ENCODE measurements at places on chromosomes 12 and 14.

DNA sequence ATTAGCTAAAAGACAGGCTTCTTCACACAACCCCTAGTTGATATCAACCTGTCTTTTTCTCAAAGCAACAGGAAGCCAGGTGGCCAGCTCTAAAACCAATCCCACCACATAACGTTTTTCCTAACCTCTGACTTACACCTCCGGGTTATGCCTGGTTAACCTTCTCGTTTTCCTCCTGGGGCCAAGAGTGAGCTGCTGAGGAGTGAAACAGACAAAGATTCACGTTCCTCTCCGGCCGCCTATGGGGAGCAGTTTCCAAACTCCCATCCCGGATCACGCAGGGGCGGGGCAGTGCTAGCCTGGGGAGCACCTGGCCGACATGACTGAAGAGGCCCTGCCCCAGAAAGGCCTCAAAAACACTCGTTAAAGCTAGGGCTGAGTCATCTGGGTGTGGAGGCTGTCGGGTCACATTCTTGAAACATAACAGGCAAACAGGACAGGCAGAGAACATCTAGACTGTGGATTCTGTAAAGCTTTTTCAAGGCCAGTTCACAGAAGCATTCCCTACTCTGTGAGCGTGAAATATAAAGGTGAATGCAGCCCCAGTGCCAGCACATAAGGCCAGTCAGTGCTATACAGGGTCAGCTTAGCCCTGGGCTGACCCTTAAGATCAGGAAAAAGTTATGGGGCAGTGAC, 25.9 kb upstream of the LGALS3 start:
- DNase-seq, result peak; percentile 48

DNA sequence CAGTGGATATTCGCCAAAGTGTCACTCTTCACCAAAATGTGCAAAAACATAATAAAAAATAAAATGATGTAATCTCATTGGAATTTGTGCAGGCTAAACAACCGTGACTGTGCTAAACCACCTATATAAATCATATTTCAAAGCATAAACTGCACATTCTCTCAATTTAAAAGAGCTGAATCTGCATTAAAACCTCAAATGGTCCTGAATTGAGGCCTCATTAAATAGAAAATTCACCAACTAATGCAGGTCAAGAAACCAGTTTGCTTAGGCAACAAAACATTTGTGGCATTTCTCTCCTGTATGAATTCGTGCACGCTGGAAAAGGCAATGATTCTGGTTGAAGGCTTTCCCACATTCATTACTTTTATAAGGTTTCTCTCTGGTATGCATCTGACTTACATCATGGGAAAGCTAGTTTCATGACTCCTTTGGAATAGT, 80.1 kb upstream of the IFNG-AS1 start:
- DNase-seq, result no peak

DNA sequence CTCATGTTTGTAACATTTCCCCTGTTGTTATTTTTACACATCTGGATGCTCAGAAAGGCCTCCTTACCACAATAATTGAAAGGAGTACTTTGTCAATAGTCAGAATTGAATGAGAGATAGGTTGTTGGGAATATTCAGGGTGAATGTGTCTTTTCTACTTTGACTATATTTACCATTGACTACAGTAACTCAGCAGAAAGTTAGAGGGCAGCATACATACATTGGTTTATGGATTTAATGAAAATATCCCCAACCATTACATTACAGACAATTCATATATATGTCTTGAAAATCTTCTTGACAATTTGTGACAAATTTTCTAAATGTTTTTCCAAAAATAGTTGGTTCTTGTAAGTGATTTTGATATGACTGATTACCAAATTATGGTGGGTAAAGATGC, 97.7 kb downstream of the NTS start:
- no peak for DNase-seq

- DNase-seq, result no peak
These were observed 141.0 kb downstream of the ZFP36L1 start for GRCh38 chr14:68651652-68652432.

DNA sequence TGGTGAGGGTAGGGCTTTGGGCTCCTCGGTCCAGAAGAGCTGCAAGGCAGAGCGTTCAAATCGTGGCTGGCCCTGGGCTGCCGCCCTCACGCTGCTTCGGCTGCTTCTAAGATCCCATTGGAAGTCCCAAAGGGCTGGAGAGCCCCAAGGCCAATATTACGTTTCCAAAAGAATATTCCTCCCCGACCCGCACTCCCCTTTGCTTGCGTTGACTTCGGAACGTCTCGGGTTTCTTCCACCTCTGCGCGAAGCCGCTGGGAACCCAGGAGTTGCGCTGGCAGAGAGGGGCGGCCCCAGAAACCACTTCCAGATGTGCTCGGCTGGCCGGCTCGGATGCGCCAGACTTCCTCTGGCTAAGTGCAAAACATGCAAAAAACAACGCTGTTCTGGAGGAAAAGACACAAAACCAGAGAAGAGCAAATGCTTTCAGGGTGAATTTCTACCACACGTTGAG, at the start of gene GLT8D2:
Gene GLT8D2, minus strand, starts transcription at position 285 of the 454 bp plus-strand sequence. CDS start 30,539 bp downstream, outside the sequence.
- DNase-seq, result no peak

- DNase-seq, result no peak
These were observed 264.8 kb downstream of the PDZRN4 start for GRCh38 chr12:41452838-41453407.

GRCh38 chr12:126742241-126742641, 1524.7 kb upstream of the TMEM132C start:
- DNase-seq, result no peak

DNA sequence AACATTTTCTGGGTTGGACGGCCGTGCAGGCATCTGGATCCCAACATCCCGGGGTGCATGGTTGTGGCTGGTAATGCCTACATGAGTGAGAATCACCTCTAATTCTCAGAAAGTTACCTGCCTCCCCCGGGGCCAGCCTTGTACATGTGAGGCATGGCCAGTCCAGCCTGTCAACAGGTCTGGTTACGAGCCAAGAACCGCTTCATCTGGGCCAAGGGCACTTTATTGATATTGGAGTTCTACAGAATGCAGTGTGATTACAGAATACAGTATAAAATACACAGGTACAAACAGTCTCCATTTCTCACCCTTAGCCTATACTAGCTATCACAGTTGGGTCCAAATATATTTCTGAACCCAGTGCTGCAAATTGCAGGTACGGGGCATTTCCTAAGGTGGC, 84.9 kb upstream of the EVL start:
- no peak for DNase-seq

DNA sequence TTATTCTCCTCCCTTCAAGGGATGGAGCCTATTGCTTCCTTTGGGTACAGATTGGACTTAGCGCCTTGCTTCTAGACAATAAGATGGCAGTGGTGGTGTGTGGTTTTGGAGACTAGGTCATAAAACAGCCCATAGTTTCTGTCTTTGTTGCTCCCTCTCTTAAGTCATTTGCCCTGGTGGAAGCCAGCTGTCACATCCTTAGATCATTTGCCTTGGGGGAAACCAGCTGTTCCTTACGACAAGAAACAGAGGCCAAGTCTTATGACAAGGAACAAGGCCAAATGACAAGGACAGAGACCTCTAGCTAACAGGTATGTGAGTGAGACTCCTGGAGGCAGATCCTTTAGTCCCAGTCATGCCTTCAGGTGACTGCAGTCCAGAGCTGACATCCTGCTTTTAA, 9.2 kb upstream of the PALS1 start:
- no peak for DNase-seq

DNA sequence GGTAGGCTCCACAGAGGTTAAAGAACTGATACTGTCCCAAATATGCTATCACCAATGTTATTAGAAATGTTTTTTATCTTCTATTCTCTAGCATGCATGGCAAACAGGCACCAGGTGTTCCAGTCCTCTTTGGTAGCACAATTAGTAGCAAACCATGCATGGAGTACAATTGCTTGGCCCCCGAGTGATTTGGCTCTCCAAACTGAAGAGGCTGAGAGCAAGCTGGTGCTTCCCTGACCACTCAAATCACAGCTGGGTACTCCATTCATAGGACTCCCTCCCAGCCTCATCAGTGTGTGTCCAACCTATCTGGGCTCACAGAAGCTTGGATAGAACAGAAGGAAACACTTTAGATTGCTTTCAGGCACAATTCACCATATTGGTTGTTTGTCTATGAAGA, 93.4 kb downstream of the DIO2 start:
- no peak for DNase-seq

DNA sequence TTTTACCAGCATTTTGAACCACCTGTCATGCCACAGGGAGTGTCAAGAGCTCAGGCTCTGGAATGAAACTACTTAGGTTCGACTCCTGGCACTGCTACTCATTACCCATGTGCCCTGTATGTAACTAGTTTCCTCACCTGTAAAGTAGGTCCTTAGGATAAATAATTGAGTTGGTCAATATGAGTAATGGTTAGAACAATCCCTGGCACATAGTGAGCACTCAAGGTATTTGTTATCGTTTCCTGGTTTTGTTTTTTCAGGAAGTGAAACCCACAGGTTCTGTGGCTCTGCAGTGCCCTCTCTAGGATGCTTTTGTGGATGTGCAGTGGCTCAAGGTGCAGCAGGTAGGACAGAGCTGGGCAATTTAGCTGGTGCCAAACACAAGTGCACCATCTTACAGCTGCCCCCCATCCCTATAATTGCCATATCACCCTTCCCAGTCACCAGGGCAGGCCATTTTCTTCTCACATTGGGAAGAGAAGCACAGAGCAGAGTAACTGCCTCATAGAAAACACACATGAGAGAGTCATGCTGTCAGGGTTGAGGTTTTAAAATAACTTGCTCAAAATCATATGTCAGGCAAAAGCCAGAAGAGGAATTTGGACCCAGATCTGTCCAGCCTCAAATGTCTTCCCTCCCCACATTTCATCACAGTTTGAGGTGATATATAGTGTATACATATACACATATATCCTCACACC, 297.5 kb downstream of the RPAP3 start:
- DNase-seq, result peak; percentile 19

DNA sequence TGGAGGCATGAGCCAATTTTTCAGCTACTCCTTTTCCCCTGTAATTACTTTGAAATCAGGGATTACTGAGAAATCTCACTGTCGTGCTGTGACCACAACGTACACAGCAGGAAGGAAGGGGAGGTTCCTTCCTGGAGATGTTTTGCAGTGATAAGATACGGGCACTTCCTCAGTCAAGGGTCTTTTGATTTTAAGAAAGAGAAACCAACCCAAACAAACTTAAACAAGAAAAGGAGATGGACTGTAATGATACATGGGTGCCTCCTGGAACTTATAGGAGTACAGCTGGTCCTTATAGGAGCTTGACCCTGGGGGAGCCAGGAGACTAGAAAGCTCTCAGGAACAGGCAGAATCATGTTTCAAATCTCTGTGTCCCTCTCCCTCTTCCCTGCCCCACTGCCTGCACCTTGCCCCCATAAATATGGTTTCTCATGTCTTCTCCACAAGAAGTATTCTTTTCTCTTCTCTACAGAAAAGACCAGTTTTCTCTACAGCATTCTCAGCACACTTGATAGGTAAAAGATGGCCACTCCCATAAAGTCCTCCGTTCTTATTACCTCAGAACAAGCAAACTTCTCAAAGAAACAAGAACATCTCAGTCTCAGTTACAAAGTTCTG, 281.1 kb upstream of the AMIGO2 start:
- no peak for DNase-seq

- DNase-seq, result no peak
These were observed 82.3 kb downstream of the TNFAIP2 start for GRCh38 chr14:103205541-103205906.

GRCh38 chr12:109466305-109466704, 10.8 kb downstream of the KCTD10 start:
- no peak for DNase-seq

- no peak for DNase-seq
These were observed 38.8 kb upstream of the WSCD2 start for GRCh38 chr12:108090107-108090899.

DNA sequence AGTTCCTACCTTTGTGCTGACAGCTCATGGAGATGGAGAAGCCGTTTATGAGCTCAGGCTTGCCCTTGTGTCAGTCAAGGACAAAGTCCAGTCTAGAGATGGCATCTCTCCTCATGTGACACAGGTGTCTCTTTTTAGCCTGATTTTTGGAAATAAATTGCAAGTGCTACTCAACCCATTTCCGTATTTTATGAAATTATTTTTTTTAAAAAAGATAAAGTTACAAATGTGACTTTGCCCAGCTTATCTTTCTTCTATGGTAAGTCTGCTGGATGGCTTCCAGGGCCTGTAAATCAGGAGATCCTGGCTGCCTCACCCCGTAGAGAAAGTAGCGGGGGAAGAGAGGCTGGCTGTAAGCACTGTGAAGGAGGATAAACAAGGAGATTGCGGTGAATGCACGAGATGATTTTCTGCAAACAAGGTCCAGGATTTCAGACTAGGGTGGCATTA, 169.7 kb downstream of the MYRFL start:
- DNase-seq, result no peak

DNA sequence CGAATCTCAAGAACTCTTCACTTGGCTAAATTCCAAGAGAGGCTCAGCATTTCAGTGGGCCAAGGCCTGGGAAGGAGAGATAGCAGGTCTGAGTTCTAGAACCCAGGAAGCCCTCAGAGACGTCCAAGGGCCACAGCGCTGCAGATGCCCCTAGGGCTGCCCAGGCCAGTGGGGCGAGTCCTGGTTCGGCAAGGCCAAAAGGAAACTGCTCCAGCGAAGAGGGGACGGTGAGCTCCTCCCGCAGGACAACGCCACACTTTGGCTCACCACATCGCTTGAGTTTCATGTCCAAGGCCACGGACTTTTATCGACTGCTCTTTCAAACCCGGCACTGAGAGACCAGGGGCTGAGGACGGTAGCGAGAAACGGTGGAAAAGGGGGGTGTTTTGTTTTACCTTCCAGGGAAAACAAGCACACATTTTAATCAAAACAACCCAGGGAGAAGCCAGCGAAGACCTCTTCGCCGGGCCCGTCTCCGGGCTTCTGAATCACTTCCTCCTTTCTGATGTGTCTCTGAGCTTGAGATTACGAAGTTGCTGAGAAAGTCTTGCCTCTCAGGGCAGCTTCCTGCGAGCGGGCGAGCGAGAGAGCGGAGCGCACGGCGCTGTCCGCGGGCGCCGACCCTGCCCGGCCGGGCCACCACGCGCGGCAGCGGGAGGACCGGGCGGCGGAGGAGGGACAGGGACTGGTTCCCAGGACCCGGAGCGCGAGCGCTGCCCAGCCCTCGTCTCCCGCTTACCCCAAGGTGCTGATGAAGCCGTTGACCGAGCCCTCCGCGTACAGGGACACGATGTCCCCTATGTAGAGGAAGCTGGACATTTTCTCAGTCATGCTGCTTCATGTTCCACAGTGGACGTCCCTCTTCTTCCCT, 808 bp downstream of the ITPR2 start:
- DNase-seq, result peak; percentile 87

GRCh38 chr12:3463921-3464320, 27.1 kb upstream of the PRMT8 start:
- no peak for DNase-seq

Measured in MV-4-11 (cell line).